ENCODE measurements at places on chromosomes 2 and 18.

- H3K4me1 ChIP-seq, result no peaks in the 10 kb centered on the region
- H3K36me3 ChIP-seq, result no peaks in the 10 kb centered on the region
- no peak overlapping the region for H3K4me3 ChIP-seq
- no peak overlapping the region for H3K27ac ChIP-seq
- H3K27me3 ChIP-seq, result no peaks in the 10 kb centered on the region
These were observed 26.7 kb downstream of the AGPS start for GRCh38 chr2:177419274-177419673.

- no peak overlapping the region for H3K27ac ChIP-seq
- H3K4me3 ChIP-seq, result no peak overlapping the region
- no peaks in the 10 kb centered on the region for H3K27me3 ChIP-seq
- no peaks in the 10 kb centered on the region for H3K4me1 ChIP-seq
- no peaks in the 10 kb centered on the region for H3K36me3 ChIP-seq
These were observed 162.7 kb downstream of the PKP4 start for GRCh38 chr2:158619496-158619895.

GRCh38 chr2:14137643-14138042 is 494.9 kb upstream of the LRATD1 start:
- DNase-seq, result no peak
- H3K4me3 ChIP-seq, result no peak overlapping the region
- no peak overlapping the region for H3K27ac ChIP-seq
- no peaks in the 10 kb centered on the region for H3K4me1 ChIP-seq
- H3K36me3 ChIP-seq, result no peaks in the 10 kb centered on the region
- no peaks in the 10 kb centered on the region for H3K27me3 ChIP-seq

GRCh38 chr2:180698668-180699067 is 281.7 kb upstream of the UBE2E3 start:
- DNase-seq, result no peak
- no peak overlapping the region for H3K4me3 ChIP-seq
- no peak overlapping the region for H3K27ac ChIP-seq
- H3K27me3 ChIP-seq, result no peaks in the 10 kb centered on the region

DNA sequence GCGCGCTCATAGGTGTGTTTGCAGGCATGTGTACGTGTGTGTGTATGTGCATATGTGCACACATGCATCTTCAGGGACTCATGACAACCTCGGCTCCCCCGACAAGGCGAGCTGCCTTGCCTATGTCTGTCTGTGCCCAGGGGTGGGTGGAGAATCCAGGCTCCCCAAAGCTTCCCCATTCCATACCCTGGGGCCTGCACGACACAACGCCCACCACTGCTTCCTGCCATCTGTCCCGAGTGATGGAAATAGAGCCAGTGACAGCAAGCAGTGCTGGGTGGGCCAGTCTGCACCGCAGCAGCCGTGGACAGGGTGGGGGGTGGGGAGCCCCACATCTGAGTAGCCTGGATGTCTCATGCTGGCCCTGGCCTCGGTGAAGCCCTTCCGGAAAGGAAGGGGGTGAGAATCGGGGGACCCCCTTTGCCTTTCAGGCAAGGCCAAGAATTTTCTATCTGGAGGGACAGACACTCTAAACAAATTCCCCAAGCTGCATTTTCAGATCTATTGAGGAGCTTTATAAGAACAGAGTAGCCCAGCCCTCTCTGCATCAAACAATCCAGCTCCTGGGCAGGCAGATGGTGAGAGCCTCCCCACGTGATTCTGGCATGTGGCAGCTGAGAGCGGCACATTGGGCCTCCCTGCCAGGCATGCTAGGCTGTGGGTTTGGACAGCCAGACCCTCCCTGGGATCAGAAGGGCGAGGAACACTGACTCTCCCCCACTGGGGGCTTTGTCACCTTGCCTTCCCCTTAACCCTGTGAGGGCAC is 4.9 kb downstream of the KCNIP3 start:
- no peaks in the 10 kb centered on the region for H3K27me3 ChIP-seq
- no peaks in the 10 kb centered on the region for H3K4me1 ChIP-seq
- no peaks in the 10 kb centered on the region for H3K36me3 ChIP-seq
- no peak overlapping the region for H3K4me3 ChIP-seq
- no peak for DNase-seq
- no peak overlapping the region for H3K27ac ChIP-seq

- no peak overlapping the region for H3K4me3 ChIP-seq
- DNase-seq, result no peak
- H3K27me3 ChIP-seq, result no peaks in the 10 kb centered on the region
These were observed 11.5 kb upstream of the TSPYL6 start for GRCh38 chr2:54267577-54267976.

GRCh38 chr2:84631047-84631446 is 114.7 kb downstream of the DNAH6 start:
- H3K36me3 ChIP-seq, result no peaks in the 10 kb centered on the region
- no peak overlapping the region for H3K4me3 ChIP-seq
- H3K4me1 ChIP-seq, result no peaks in the 10 kb centered on the region
- no peak for DNase-seq
- H3K27me3 ChIP-seq, result no peaks in the 10 kb centered on the region

- DNase-seq, result peak; percentile 50
- no peaks in the 10 kb centered on the region for H3K4me1 ChIP-seq
- H3K36me3 ChIP-seq, result no peaks in the 10 kb centered on the region
- H3K4me3 ChIP-seq, result no peak overlapping the region
- H3K27me3 ChIP-seq, result no peaks in the 10 kb centered on the region
These were observed 60.9 kb downstream of the EDAR start for GRCh38 chr2:108927936-108928659.
